Testis (tissue), 5 donors: ENCODE measurements at places on chromosomes 16 and 17. TPM values are rescaled to one million over a fixed set of nuclear protein-coding genes. Genes with fewer than 3 reads are reported as not detected.
A peak's percentile ranks its signal among the peaks of the same experiment; 100 is the strongest.

GRCh38 chr17:11645426-11645825 lies 47.2 kb downstream of the DNAH9 start:
- no peak for DNase-seq

DNA sequence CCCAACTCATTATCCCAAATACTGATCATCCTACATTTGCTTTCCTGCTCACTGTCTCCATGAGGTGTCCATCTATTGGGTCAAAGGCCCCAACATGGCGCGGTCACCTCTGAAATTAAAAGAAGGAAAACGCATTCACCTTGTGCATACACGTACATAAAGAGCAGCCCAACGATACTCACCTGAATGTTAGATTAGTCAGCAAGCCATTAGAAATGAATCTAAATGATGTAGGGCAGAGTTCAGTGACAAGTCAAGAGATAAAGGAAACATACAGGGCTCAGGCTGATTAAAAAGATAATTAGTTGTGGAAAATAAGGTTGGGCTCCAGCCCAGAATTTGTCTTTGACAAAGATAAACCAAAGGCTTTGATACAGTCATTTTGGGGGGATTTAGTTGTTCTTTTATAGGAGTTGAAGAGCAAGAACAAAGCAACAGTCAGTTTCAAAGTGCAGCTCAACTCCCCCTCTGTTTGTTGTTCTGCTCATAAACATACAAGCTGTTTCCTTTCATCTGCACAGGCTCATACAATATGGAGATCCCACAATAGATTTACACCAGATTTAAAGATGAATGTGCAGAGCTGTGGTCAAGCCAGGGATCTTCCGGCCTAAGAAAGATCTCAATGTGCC lies 21.1 kb downstream of the NXPH3 start:
- DNase-seq, result no peak

GRCh38 chr17:62664336-62665120 lies 37.1 kb downstream of the MRC2 start:
- DNase-seq, result no peak

DNA sequence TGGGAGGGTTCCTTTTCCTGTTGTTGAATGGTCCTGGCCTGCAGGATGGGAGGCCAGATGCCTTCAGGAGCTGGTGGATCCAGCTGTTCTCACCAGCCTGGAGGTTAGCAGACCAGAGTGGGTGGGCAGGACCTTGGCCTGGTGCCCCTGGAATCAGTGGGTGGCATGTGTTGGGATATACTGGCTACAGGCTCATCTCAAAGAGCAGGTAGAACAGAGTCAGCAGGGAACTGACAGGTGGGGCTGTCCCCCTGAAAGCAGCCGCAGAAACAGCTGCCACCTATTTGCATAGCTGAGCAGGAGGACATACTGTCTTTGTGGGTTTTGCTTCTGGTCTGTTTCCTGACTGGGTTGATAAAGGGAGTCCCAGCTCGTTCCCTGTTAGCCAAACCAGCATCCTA lies 144.1 kb downstream of the RAB11FIP4 start:
- DNase-seq, result no peak

Gene PRSS8
- 0.79 TPM for total RNA-seq

- no peak for DNase-seq
These were observed 6.6 kb downstream of the DHODH start for GRCh38 chr16:72015124-72015523.

GRCh38 chr17:16911141-16911937 lies 60.6 kb downstream of the TNFRSF13B start:
- peak; percentile 23 for DNase-seq

Gene CDH16
- 0.39 TPM for total RNA-seq

DNA sequence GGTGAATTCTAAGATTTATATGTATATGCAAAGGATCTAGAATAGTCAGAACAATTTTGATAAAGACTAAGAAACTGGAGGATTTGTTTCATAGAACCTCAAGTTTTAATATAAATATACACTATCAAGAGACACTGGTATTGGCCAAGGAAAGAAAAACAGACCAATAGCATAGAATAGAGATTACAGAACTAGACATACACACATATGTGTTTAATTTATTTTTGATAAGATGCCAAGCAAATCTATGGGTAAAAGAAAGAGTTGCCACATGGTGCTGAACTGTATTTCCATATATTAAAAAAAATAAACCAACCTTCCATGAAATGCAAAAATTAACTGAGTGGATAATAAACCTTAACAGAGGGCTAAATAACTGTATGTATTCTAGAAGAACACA lies 27.9 kb upstream of the LRRC37A3 start:
- DNase-seq, result no peak

- no peak for DNase-seq
These were observed 14.4 kb downstream of the TRIM25 start for GRCh38 chr17:56899403-56899802.

DNA sequence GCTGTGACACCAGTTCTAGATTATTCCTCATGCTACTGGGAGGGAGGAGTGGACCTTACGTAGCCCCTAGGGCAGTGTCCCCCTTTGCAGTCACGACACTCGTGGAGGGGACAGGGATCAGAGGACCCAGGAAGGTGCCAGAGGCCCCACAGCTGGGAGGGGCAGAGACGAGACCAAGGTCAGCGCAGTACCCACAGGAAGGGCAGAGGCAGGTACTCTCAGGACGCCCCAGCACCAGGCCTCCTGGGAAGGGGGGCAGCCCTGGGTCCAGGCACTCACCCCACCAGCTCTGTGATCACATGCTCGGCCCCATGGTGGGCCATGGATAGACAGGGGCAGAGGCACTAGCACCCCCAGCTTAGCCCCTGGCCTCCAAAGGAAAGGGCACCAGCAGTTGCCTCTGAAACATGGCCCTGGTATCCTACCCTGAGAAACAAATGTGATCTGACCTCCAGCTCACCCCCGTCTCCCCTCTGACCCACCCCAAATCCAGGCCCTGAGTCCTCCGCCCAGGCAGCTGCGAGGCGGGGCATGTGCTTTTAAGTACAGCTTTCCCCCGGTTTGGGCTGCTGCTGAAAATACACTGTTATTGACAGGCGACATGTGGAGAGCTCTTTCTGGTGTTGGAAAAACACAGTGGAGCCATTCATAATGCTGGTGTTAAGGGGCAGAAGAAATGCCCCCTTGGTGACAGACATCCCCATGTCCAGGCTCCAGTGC lies 361.9 kb downstream of the C16orf95 start:
- DNase-seq, result no peak

DNA sequence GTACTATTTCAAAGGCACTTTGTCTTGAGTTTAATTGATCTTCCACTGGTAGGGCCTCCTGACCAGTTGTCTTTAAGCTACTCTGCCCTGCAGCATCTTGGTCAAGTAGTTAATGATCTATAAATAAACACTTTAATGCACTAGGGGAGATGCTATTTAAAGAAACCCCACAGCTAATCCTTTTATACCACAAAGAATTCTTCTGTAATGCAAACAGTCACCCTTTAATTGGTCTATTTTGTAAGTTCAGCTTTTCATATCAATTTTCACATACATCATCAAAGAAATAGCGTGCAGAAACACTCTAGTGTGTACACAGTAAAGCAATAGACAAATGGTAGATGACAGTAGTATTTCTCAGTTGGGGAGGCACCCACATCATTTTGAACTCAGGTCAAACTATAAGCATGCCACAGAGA lies 70.3 kb downstream of the PMP22 start:
- no peak for DNase-seq

Gene LAT
- 7.4 TPM for total RNA-seq

Gene RPL23
- total RNA-seq, result 406 TPM

DNA sequence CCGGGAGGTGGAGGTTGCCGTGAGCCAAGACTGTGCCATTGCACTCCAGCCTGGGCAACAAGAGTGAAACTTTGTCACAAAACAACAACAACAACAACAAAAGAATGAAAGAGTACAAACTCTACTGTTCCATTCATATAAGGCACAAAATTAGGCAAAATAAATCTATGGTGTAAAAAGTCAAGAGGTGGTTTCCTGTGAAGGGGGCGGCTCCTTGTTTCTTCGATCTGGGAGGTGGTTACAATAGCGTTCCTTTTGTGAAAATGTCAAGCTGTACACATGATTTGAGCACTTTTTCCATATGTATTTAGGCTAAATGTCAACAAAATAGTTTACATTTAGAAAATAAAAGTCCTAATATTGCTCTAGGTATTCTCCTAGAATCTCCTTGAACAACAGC lies 6.9 kb downstream of the SIAH1 start:
- no peak for DNase-seq

DNA sequence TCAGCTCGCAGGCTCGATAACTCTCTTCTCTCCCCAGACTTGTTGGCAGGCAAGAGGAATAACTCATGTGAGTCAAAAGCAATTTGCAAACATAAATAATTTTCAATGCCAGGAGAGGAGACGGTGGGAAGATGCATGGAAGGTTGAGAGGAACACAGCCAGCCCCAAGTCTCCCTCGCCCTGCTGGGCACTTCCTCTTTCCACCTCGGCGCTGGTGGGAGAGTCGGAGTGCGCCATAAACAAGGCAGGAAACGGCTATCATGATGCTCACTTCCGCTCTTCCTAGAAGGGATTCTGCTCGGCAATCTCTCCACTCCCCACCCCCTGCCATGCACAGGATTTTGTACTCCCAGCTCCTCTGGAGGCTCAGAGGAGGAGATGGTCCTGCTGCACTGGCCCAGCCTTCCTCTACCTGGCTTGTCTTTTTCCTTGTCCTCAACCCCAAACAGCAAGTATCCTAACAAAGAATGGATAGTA lies 13.0 kb downstream of the CBX4 start:
- no peak for DNase-seq

Gene GNG13
- not detected for total RNA-seq

DNA sequence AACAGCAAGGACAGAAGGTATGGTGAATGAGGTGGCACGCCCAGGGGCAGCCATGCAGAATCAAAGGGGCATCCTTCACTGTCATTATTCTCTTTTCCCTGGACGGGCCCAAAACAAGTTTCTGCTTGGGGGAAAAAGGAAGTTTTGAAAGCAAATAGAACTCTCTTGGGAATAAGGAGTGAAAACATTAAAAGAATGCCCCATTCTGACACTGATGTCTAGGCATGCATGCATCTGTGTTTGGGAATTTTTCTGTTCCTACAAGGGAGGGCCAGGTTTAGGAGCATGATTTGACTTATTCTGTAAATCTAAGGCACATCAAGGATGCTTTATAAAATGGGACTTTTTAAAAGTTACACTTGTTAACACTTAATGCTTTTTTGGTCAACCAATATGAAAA lies 34.3 kb upstream of the SLC12A3 start:
- no peak for DNase-seq

DNA sequence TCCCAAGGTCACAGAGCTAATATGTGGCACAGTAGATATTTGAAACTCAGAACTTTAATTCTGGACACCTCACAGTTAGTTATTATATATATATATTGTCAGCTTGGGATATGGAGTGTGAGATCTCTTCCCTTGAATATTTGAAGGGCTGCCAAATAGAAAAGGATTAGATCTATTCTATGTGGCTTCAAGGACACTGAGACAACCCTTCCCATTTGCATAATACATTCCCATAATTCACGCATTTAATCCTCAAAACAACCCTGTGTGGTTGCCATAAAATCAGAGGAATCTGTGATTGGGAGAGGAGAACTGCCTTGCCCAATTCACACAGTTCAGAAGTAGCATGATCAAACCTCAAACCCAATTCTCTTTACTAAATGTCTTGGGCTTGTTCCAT lies 365.8 kb upstream of the DYNLRB2 start:
- no peak for DNase-seq
